ENCODE measurements at places on chromosomes 5 and 9.

- no peak for DNase-seq
Observed at GRCh38 chr5:76378355-76378754, 24.7 kb upstream of the IQGAP2 start.

DNA sequence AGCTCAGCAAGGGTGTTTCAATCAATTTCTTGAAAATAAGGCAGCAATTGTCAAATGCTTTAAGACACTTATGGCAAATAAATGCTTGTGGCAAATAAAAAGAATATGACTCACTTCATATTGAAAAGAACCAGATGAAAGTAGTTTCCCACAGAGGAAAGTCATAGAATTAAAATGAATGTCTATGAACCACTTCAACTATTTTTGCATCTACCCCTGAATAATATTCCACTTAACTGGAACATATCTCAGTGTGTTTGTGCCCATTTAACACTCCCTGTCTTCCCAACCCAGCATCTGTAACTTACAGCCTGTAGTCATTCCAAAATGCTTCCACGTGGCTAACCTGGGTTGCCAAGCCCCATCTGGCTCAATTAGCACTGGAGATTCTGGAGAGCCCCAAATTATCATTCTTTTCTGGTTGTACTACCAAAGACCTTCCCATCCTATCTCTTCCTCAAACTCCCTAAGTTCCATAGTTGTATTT, 84.7 kb downstream of the FEM1C start:
- DNase-seq: no peak

DNA sequence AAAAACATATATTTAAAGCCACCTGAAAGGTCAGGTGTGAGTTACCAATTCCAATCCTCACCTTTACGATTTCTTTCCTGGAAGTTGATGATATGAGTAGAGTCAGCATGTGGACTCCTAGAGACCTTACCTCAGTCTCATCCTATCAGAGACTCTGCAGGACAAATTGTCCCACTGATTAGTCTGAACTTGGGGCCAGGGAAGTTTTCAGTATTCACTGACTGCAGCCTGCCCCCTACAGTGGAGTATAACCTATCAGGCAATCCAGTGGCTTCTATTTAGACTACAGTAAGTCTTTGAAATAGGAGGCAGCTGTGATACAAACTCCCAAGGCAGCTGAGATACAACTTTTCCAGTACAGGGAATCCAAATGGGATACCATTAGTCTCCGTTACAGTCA, 449.4 kb upstream of the CDH10 start:
- no peak for DNase-seq

DNA sequence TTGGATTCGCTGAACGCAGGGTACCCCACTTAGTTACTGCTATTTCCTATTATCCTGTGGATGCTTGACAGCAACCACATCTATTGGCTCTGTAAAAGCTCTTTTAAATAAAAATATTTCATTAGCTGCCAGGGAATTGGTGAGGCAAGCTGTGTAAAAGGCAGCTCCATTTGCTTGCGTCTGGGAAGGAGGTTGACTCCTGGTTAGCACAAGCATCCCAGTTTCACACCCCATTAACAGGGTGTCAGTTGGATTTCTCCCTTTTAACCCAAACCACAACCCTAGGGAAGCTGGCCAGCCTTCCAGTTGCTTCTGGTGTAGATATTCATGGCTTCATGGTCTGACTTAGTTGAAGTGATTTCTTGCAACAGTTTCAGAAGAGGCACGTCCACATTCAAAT, 151.0 kb downstream of the GPBP1 start:
- DNase-seq: no peak

- DNase-seq: no peak
Observed at GRCh38 chr5:160353379-160353778, 17.0 kb downstream of the C1QTNF2 start.

- no peak for DNase-seq
Observed at GRCh38 chr5:181058321-181058720, 18.3 kb downstream of the BTNL9 start.

DNA sequence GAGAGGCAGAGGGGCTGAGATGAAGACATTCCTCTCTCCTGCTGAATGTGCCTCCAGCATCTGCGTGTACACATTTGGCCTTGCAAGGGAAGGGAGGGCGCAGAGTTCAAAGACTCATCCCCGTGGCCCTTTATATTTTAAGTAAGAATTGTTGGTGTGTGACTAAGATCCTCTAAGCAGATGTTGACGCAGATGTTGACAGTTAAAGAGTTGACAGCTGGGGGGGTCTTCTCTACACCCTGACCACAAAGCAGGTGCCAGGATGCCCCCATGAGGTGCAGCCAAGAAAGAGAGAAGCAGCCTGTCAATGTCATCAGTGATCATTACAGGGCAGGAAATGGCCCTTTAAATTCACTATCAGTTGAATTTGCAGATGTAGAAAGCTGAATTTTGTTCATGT, 262.9 kb downstream of the IRX1 start:
- no peak for DNase-seq

DNA sequence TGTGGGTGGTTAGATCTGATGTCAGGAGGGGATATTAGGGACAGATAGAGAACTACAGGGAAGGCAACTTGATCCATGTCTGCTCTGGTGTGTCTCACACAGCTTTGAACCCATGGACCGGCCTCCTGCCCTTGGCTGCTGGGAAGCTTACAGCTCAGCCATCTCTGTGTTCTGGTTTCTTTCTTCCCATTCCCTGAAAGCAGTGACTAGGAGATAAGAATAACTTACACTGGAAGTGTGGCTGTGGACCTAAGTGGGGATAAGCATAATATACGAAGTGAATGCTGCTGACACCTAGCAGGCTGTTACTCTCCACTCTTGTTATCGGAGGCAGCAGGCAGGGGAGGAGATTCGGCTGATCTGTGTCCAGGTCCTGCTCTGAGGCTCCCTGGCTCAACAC, 282.3 kb upstream of the TUT7 start:
- no peak for DNase-seq

DNA sequence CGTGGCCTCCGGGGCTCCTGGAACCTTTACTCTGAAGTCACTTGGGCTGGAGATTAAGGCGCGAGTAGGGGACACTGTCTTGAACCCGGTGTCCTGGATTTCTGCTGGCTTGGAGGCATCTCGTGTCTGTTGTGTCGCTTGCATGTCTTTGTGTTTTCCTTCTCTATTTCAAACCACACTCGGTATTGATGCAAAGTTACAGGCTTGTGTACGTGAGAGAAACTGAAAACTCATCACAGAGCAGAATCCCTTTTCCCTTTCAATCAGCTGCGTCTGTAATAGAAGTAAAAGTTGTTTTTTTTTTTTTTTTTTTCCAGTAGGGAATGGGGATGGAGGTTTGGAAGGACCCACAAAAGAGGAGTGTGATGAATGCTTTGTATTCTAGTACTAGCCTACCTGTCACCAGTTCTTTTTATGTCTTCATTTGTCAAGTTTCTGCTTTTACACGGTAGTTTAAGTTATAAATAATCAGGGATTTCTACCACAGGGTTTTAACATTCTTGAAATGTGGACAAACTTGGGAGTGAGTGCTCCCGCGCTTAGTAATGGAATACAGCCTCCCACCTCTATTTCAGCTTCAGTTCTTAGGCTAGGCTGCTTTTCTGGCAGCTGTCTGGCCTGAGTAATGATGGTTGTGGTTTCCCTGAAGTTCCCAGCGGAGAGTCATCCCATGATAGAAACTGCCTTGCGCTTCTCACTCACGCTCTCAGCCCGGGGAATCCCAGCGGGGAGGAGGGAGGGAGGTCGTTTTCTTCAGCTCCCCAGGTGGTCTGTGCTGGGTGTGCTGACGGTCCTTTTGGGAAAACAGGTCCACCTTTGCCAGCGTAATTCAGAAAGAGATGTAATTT, 763 bp downstream of the TJP2 start:
- DNase-seq: no peak

DNA sequence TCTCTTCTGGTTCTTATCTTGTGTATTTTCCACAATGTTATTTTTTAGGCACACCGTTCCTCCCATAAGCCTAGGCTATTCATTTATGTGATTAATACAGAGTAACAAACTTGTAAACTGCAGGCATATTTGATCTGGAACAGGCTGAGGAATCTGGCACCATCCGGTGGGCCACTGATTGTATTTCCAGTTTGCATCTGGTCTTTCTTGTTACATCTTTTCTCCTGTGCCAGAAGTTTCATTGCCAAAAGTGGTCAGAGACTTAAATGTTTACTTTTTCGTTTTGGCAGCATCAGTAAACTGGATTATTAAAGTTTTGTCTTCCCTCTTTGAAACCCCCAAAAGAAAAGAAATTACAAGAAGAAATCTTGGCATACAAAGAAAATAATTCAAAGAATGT, 17.9 kb upstream of the ZCCHC7 start:
- no peak for DNase-seq

- no peak for DNase-seq
Observed at GRCh38 chr9:32348106-32348695, 36.2 kb upstream of the ACO1 start.

GRCh38 chr9:107046692-107047091, 183.7 kb downstream of the ZNF462 start:
- DNase-seq: no peak

GRCh38 chr5:39301406-39301805, 62.9 kb downstream of the C9 start:
- no peak for DNase-seq

GRCh38 chr5:14133394-14133793, 9.7 kb upstream of the TRIO start:
- no peak for DNase-seq

DNA sequence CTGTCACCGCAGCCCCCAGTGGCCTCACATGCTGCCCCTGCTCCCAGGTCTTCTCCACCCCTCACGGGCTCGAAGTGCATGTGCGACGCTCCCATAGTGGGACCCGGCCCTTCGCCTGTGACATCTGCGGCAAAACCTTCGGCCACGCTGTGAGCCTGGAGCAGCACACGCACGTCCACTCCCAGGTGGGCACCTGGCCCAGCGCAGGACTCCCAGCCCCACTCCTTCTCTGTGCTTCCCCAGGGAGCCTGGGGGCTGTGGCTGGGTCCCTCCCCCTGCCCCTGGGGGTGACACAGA, 10.5 kb downstream of the GFI1B start:
- no peak for DNase-seq

DNA sequence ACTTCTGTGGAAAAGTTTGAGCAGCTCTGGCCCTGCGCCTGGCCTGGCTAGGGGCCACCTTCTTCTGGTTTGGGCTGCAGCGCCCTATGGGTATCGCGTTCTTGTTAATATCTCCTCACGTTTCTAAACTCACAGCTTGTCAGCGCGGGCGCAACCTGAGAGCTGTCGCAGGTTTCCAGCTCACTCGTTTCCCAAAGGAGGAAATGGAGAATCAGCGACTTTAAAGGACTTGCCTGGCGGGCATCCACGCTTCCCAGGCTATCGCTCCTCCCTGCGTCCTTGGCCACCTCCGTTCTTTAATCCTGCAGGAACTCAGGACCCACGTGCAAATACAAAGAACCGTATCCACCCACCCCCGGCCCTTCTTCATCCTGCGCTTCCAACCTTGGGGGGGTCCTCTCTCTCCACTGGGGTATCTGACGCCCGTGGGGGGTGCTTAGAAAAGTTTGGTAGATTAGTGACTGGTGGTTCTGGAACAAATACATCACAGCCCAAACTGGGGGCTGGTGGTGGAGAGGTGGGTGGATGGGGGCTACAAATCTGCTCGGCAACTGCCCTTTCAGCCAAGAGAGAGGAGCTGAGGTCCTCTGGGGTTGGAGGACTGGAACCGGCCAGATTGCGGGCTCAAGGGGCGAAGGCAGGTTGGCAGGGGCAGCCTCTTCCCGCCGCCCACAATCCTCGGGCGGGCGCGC, 578 bp upstream of the PSAT1 start:
- DNase-seq: no peak

DNA sequence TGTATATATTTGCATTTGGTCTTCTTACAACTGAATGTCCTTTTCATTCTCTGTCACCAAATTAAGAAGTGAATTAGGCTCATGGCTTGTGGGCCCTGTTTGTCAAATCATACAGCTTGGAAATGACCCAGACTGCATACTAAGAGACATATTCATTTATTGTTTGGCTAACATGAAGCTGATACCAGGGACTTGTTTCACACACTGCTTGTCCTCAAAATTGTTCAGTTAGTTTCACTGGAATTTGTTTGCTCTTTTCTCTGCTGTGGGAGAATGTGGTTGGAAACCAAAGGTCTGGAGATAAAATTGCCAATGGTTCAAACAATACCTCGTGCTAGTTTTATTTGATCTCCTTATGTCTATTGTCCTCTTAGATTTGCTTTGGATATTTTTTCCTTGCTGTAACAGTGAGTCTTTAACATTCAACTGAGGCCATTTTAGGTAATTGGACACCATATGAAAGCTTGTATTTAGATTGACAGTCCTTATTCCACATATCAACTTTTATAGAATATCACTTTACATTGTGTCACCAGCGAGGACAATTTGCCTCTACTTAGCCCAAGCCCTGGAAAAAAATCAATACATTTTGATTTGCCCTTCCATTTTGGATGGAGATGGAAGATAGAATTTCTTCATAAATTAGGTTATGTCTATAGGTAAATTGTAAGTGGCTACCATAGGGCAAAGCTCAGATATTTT, 144.3 kb upstream of the MTAP start:
- DNase-seq: no peak

DNA sequence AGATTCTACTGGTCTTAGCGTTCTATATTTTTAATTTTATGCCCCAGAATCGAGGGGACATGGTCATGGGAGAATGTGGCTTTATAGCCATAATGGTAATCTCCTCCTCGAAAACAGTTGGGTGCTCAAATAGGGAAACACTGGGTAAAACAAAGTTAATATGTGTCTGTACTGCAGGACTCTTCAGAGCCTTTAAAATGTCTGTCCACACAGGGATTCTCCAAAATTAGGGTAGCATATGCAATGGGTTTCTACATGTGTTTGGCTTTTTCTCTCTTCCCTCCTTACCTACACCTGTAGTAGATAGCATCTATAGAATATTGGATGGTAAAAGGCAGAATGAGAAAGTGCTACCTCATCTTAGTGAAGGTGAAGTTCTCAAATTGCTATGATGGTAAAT, 130.0 kb upstream of the NR3C1 start:
- no peak for DNase-seq

DNA sequence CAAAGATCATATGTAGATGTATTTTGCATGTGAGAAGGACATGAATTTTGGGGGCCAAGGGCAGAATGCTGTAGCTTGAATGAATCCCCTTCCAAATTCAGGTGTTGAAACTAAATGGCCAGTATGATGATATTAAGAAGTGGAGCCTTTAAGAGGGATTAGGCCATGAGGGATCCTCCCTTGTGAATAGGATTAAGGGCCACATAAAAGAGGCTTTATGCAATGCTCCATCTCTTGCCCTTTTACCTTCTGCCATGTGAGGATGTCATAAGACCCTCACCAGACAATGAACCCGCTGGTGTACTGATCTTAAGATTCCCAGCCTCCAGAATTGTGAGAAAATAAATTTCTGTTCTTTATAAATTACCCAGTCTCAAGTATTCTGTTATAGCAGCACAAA, 206.1 kb downstream of the YTHDC2 start:
- no peak for DNase-seq

GRCh38 chr5:37715992-37716391, 123.8 kb downstream of the GDNF start:
- DNase-seq: no peak

- no peak for DNase-seq
Observed at GRCh38 chr5:112533362-112533761, 114.3 kb upstream of the EPB41L4A start.

- no peak for DNase-seq
Observed at GRCh38 chr9:94912700-94913249, 186.3 kb downstream of the AOPEP start.

GRCh38 chr9:127095411-127095810, 27.0 kb downstream of the ANGPTL2 start:
- no peak for DNase-seq

GRCh38 chr5:176621661-176622079, 8.7 kb downstream of the SNCB start:
- DNase-seq: no peak

- no peak for DNase-seq
Observed at GRCh38 chr9:34206561-34206960, 27.7 kb downstream of the UBAP1 start.
